Common myeloid progenitor, CD34-positive (primary cell): ENCODE measurements at places on chromosomes 2 and 18.

- no peak for DNase-seq
These were observed 97.7 kb downstream of the CDCA7 start for GRCh38 chr2:173452416-173452815.

DNA sequence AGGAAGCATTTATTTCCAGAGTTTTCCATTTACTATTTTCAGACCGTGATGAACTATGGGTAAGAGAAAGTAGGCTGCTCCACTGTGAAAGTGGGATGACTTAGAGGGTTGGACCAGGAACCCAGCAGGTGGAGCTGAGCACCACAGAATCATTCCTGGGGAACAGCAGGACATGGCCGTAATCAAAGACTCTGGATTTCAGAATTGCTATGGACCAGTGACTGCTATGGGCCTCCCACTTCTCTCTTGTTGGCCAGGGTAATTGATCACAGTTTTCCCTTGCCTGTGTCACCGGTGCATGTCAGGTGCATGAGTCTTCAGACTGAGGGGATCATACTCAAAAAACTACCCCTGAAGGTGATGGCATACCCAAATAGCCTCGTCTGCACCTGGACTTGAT, 90.6 kb upstream of the GPC1 start:
- DNase-seq = no peak

DNA sequence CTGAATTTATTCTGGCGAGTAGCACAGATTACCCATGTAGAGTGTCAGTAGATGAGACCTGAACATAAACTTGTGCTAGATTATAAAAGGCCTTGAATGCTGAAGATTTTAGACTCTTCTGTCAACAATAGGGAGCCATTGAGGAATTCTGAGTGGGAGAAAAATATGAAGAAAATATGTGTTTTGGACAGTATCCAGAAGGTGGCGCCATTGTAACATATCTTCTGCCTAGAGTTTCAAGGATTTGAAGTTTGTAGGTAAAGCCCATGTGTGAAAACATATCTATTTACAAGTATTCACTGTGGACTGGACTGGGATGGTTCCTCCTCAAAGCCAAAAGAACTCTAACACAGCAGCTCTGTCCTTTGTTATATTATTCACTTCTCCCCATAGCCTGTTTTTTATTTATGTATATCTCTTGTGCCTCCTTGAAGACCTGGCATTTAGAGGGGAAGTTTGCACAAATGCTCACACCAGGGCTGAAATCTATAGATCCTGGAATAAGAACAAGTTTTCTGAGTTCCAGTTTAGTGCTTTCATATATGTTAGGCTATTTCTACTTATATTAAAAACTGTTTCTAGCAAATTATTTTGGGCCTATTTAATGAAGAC, 124.9 kb downstream of the RDH14 start:
- peak; percentile 45 for DNase-seq

DNA sequence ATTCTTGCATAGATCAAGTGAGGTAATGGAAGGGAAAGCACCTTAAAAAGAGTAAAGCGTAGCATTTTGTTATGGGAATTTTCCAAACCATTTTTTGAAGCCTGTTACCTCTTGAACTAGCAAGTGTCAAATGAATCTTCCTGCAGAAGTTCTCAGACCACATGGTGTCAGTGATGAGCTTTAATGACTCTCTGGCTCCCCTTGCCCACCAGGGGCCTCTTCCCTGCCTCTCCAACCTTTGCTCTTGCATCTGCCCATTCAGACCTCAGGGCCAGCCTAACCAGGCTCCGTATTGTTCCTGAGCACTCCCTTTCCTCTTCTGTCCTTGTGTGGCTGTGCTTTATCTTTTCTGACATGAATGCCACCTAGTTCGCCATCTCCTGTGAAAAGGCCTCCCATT, 155.9 kb downstream of the DIS3L2 start:
- DNase-seq = no peak

- no peak for DNase-seq
These were observed 20.5 kb downstream of the FBXO41 start for GRCh38 chr2:73263540-73264331.

DNA sequence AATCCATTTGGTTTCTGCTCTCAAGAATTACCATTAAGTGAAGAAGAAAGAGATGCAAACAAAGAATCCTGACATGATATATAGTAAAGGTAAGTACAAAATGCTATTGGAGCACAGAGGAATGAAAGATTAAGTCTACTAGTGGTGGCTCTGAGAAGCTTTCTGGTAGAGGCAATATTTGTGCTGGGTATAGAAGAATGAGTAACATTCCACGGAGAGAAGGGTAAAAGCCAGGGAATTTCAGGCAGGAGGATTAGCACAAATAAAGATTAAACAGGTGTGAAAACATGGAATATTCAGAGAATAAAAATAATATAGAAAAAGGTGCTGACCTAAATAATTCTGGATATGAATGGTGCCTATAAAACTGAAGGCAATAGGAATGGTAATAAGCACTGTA, 31.8 kb downstream of the METTL8 start:
- DNase-seq = no peak

- peak; percentile 33 for DNase-seq
These were observed 36.0 kb downstream of the PCBP1 start for GRCh38 chr2:70123051-70123828.

DNA sequence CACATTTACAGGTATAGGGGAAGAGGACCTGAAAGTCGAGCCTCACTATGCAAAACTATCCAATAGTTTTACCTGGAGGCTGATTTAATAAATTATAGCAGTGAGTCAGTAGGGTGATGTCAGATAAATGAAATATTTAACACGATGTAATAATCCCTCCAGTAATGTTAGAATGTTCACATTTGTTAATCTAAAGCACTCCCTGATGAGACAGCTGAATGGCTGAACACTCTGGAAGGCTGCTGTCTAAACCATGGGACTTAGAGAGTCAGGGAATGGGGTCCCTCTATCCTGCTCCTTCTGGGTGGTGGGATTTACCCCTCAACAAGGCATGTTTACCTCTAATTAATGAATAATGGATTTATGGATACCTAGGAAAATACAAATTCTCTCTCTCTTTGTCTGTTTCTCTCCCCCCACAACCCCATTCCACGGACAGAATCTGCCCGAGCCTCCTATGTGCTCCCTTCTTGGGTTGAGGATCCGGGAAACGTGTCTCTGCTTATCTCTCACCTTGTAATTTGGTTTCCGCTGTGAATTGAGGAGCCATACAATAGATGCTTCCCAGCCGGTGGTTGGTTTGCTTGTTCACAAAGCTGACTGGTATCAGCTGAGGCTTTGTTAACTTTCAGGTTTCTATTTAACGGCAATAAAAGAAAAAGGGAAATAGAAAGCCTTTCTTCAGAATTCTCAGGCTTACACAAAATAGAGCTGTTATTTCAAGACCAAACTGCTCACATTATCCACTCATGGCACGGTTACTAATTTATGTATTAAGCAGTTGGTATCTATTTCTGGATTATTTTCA, 25.9 kb downstream of the LRRC30 start:
- no peak for DNase-seq

- DNase-seq = no peak
These were observed 96.2 kb upstream of the EPAS1 start for GRCh38 chr2:46200861-46201605.

DNA sequence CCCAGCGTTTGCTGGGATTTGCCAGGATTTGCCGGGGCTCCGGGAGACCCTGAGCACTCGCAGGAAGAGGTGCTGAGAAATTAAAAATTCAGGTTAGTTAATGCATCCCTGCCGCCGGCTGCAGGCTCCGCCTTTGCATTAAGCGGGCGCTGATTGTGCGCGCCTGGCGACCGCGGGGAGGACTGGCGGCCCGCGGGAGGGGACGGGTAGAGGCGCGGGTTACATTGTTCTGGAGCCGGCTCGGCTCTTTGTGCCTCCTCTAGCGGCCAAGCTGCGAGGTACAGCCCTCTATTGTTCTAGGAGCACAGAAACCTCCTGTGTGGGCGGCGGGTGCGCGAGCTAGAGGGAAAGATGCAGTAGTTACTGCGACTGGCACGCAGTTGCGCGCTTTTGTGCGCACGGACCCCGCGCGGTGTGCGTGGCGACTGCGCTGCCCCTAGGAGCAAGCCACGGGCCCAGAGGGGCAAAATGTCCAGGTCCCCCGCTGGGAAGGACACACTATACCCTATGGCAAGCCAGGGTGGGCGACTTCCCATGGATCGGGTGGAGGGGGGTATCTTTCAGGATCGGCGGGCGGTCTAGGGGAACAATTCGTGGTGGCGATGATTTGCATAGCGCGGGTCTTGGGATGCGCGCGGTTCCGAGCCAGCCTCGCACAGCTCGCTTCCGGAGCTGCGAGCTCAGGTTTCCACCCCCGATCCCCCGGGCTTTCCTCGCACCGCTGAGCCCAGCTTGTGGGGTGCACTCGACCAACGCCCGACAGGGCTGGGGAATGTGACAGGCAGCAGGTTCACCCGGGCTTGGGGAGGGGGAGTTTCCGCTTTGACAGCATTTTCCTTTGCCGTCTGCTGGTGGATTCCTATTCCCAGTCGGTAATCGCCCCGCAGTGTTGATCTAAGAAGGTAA, 2.8 kb downstream of the ONECUT2 start:
- peak; percentile 87 for DNase-seq
